ENCODE measurements at places on chromosomes 1 and 21.

GRCh38 chr21:45318556-45319404 lies 31.1 kb upstream of the POFUT2 start:
- DNase-seq, result no peak

- DNase-seq, result no peak
Observed at GRCh38 chr1:118999348-119000071, 11.4 kb upstream of the TBX15 start.

DNA sequence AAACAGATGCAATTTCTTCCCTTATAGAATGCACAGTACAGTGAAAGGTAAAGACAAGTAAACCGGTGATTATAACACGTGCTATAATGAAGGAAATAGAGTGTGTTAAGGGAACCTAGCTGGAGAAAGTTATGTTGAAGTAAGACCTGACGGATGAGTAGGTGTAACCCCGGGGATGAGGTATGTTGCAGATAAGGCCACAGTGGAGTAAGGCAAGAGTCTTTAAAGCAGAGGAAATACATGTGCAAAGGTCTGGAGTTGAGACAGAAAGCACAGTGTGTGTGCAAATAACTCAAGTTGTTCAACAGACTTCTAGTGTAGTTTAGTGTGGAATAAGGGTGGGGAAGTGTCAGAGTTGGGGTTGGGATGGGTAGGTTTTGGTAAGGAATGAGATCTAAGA lies 2.9 kb downstream of the DBT start:
- DNase-seq, result no peak

DNA sequence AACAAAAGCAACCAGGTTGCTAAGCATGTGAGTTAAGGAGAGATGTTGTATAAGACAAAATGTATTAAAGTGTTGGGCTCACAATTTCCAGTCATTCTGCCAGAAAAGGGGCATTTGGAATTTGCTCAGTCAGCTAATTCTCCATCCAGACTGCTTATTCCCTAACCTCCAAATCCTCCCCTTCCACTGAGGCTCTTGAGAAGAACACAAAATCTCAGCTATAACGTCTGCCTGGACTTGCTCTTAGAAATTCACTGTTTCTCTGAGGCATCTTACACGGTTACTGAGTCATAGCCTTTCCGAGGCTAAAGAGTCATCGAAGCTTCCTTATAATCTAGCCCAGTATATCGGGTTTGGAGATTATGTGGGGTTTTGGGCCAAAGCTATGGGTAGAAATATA lies 548.2 kb upstream of the ADGRL4 start:
- no peak for DNase-seq

DNA sequence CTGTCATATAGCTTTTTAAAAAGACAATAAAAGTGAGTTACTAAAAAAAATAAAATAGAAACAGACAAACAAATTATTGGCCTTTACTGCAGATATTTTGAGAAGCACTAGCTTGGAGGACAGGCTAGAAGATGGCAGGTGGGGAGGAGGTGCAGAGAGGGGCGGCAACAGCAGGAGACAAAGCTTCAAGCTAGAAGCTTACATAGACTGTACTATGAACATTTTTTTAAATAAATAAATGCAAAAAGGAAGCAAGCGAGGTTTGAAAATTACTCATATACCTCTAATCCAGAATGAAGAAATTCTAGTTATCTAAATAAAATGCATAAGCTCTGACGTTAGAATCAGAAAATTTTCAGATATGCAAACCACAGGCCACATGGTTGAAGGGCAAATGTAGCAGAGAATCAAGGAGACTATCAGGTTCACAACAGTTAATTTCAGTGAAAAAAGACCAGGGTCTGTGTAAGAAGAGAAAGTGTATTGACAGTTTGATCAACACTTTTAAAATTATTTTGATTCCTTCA lies 54.9 kb downstream of the NRIP1 start:
- DNase-seq, result no peak

DNA sequence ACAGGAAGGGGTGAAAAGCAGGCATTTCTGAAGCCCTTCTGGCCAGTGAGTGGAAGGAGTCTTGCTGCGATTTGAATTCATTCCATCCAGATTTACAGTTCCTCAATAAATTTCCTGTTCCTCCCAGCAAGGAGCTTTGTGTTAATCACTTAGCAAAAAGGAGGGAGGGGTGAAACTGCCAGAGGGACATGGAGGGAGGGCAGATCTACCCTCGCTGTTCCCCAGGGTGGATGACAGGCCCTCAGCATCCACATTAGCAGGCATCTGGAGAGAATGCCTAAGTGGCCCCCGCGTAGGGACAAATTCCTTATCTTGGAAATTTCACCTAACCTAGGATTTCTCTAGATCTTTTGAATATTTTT lies 1.2 kb downstream of the ETV3 start:
- DNase-seq, result no peak

DNA sequence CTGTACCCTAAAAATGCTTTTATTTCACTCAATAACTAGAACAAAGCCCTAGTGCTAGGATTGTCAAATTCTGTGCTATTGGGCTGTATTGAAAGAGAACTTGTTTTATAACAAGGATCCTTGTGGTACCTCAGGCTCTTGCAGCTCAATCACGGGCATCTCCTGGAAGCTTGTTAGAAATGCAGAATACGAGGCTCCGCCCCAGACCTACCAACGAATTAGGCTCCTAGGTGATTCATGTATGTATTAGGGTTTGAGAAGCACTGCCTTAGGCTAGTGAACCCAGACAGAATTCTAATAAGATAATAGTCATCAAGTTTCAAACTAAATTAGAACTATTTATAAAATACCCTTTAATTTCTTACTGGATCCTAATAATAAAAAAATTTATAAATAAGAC lies 45.6 kb downstream of the ZZZ3 start:
- DNase-seq, result no peak

DNA sequence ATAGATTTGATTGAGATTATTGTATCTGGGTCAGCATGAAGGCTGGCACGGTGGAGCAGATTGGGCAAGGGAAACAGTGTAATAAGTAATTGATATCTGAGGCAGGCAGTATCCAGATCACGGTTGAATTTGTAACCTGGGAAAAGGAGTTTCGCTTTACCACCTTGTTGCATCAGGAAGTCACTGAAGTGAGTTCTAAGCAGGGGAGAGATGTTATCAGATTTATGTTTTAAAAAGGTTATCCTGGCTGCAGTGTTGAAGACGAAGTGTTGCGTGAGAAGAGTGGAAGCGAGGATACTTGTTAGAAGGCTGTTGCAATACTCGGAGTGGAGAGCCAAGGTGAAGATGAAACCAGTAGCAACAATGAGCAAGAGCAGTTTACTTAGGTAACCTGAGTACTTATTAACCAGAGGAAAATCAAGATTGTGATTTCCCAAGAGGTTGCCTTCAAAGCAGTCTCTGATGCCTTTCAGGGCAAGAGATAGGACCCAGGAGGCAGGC lies 77.8 kb downstream of the LHX9 start:
- DNase-seq, result no peak

DNA sequence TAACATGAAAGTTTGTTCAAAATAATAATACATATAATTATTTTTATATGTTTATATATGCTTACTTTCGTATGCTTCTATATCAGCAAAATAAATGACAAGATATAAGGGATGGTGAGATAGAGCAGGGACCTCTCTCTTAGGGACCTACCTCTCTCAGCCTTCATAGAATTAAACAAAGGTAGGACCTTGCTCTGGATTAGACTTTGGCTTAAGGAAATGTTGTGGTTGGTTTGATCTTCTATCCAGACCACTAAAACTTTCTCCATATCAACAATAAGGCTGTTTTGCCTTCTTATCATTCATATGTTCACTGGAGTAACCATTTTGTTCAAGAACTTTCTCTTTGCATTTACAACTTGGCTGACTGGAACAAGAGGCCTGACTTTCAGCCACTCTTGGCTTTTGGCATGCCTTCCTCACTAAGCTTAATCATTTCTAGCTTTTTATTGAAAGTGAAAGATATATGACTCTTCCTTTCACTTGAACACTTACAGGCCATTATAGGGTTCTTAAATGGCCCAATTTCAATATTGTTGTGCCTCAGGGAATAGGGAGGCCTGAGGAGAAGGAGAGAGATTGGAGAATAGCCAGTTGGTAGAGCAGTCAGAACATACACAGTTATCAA lies 14.4 kb downstream of the FRRS1 start:
- no peak for DNase-seq

- no peak for DNase-seq
Observed at GRCh38 chr1:50424884-50425375, 1.7 kb upstream of the DMRTA2 start.

- DNase-seq, result no peak
Observed at GRCh38 chr1:150309758-150310508, 11.4 kb upstream of the PRPF3 start.

DNA sequence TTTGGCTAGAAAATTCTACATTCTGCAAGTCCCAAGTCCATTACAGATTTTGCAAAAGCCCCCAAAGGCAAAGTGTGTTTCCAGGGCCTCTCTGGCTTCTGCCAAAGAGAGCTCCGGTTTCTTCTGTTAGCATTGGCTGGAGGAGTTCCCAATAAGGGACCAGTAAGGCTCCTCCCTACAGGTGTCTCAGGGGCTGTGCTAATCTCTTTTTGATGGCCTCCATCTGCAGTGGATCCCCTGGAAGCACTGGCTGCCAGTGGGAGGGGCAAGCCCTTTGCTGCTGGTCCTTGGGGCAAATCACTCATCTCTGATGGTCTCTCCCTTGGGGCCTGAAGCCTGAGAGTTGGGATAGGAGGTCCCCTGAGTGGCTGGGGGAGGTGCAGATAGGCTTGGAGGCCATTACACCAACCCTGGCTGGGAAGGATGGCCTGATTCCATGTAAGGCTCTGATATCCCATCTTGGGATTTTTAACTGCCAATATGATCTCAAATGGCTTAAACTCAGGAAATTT lies 89.1 kb upstream of the USP24 start:
- DNase-seq, result no peak

- no peak for DNase-seq
Observed at GRCh38 chr1:161501234-161501633, 4.0 kb upstream of the FCGR2A start.

- no peak for DNase-seq
Observed at GRCh38 chr1:236151739-236152424, 9.5 kb downstream of the GPR137B start.

DNA sequence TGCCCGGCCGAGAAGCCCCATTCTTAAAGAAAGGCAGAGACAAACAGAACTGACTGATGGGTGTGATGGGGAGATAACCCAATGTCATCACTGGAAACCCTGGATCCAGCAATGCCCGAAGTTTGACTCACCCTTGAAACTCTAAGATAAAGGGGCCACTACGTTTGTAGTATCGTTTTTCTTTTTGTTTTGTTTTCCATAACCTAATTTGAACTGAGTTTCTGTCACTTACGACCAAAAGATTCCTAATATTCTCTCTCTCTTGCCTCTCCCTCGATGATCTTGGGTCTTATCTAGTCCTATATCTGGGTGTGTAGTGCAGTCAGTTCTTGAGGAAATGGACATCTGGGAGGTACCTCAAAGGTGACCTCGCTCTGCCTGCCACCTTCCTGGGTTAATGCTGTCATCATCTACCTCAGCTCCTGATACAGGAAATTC lies 57.8 kb upstream of the ID3 start:
- no peak for DNase-seq

- no peak for DNase-seq
Observed at GRCh38 chr1:31596737-31597097, 20.4 kb downstream of the TINAGL1 start.

DNA sequence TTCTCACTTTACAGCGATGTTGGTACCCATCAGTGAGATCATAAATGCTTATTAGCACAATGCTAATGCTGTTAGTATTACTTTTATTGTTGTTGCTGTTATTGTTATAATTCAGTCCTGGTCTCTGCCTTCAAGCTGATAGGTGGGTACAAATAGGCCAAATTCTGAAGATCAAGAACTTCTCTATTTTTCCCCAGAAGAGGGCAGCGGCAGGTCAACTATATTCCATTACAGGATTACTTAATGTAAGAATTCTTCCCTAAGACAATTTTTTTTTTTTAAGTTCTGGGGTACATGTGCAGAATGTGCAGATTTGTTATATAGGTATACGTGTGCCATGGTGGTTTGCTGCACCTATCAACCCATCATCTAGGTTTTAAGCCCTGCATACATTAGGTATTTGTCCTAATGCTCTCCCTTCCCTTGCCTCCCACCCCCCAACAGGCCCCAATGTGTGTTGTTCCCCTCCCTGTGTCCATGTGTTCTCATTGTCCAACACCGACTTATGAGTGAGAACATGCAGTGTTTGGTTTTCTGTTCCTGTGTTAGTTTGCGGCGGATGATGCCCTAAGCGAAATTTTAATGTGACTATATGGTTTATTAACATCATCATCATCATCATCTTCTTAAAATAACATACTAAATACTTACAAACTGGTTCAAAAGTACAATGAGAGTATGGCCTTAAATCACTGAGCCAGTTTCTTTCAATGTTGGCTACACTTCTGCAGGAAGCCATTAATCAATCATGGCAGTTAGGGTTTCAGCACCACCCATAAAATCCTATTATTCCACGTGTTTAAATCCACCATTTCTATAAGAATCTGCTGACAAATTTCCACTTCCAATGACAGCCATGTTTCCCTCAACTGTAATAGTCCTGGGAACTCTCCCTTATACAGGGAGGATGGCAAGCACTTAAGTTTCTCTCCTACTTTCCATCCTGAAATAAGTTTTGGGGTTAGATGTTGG lies 19.2 kb downstream of the SLC19A2 start:
- no peak for DNase-seq

GRCh38 chr1:226737819-226738420 lies 1.2 kb downstream of the ITPKB start:
- no peak for DNase-seq

GRCh38 chr1:219317762-219318353 lies 144.2 kb downstream of the LYPLAL1 start:
- no peak for DNase-seq

- DNase-seq, result no peak
Observed at GRCh38 chr1:102181341-102181740, 184.6 kb upstream of the OLFM3 start.

DNA sequence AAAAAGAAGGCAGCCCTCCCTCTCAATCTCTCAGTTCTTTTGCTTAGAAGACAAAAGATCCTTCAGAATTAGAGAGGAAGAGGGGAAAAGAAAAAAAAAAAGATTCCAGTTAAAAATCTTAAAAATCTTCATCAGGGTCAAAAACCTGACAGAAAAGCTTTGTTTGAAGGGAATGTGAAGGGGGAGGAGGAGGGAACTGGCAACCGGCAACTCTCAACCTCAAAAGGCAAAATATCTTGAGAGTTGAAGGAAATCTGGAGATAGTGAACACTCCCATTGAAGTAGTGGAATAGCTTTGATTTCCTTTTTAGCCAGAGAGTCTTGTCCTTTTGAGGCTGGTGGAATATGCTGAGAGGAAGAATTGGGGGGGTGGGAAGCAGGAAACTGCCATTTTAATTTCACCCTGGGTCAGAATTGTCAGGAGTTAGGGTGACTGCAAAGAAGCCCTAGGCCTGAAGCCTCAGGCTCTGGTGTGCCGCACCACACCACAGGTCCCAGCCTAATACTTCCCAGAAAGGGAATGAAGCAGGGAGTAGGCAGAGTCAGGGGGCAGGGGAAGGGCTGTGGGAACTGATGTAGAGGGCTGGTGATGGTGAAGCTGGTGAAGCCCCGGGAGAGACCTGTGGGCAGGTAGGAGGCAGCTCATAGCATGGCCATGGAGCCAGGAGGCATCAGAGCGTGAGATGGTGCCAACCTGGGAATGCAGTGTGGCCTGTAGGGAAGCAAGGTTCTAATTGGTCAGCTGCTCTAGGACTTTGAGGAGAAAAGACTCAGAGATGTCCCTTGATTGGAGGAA lies 24.6 kb downstream of the KIRREL1 start:
- no peak for DNase-seq
